AG09309 (cell line): ENCODE measurements at places on chromosomes 11 and 22.

DNA sequence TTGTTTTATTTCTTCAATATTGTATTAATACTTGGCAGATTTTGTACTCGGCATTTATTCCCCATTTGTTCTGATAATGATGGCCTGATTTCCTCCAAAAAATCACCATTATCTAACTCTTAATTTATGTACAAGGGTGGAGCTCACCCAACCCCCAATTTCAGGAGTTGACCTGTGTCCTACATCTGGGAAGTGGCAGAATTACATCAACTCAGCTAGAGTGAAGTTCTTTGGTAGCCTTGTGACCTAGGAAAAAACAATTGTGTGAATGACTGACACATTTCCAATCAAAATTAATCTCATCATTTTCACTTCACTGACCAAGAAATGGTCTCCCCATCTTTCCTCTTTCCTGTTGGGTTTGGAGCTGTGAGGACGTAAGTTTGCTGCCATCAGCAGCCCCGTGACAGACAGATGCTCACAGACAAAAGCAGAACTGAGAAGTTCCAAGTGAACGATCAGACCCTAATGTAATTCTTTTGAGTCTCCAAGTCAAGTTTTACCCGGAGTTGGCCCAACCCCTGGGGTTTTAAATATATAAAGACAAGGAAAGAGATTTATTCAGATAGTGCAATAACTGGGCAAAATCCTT is 16.6 kb upstream of the MS4A6E start:
- DNase-seq, result no peak

GRCh38 chr11:10770626-10771254 is 19.7 kb downstream of the CTR9 start:
- DNase-seq, result no peak

GRCh38 chr11:130653838-130654636 is 205.6 kb downstream of the ADAMTS15 start:
- DNase-seq, result no peak

GRCh38 chr11:2575591-2576051 is 124.2 kb downstream of the KCNQ1OT1 start:
- DNase-seq, result no peak

DNA sequence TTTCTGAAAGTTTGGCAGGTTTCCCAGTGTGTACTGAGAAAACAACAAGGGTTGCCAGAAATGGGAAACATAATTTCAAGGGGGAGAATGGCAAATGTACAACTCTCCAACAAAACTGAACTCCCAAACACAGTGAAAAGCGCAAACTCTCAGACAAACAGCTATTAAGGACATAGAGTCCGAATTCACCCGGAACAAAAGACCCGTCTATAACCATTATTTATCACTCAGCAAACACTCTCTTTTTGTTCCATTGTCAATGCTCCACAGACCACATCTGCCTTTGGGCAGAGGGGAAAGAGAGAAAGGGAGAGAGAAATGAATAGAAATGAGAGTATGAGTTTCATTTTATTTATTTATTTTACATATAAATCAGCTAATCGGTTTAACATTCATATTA is 21.7 kb downstream of the KIRREL3 start:
- no peak for DNase-seq

GRCh38 chr22:36299911-36300310 is 47.0 kb downstream of the APOL1 start:
- DNase-seq, result no peak

DNA sequence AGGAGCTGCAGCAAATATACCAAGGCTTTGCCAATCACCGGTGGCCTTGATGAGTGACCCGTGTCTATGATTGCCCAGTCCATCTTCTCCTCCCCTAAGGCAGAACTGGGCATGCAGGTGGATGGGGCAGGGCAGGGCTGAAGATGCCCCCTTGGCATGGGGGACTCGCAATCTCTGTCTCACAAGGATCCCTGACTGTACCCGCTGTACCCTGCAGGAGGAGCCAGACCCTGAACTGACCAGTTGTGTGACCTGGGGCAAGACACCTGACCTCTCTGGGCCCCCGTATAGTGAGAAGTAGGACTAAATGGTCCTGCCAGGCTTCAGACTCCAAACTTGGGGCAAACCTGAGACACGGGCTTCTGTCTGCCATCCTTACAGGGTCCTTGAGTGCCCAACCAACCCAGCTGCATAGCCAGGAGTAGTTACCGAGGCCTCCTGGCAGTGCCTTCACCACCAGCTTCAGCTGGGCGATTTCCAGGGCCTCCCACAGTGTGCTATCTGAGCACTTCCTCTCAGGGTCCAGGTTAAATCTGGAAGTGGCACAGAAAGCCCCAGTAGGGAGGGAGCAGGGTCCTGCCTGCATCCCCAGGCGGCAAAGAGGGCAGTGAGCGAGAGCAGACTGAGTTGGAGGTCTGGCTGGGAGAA is 6.4 kb upstream of the KCNJ11 start:
- DNase-seq, result no peak

- DNase-seq, result no peak
These were observed at the start of gene PHLDB1 for GRCh38 chr11:118607401-118608359. PHLDB1 (plus strand) TSS chr11:118607615; CDS start chr11:118613837, 6,222 bp downstream.

- no peak for DNase-seq
These were observed 54.2 kb upstream of the AMPD3 start for GRCh38 chr11:10400856-10401255.

GRCh38 chr11:3199537-3200295 is 18.9 kb downstream of the MRGPRG start:
- no peak for DNase-seq

GRCh38 chr11:64533501-64533900 is 57.5 kb upstream of the SLC22A12 start:
- DNase-seq, result no peak

DNA sequence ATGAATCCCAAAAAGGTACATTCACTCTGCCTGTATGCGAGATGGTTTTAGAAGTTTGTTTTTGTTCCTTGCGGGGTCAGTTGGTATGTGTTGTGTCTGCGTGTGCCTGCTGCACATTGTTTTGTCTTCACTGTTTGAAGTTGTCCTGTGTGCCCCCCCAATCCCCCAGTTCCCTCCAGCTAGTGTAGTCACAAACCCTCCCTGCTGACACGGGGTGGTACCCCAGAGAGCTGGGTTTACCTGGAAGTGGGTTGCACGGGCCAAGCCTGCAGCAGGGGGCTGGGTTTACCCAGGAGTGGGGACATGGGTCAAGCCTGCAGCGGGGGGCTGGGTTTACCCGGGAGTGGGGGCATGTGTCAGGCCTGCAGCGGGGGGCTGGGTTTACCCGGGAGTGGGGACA is 22.2 kb downstream of the CTTN start:
- no peak for DNase-seq

- DNase-seq, result no peak
These were observed 205.2 kb upstream of the ANO3 start for GRCh38 chr11:26126741-26127140.

DNA sequence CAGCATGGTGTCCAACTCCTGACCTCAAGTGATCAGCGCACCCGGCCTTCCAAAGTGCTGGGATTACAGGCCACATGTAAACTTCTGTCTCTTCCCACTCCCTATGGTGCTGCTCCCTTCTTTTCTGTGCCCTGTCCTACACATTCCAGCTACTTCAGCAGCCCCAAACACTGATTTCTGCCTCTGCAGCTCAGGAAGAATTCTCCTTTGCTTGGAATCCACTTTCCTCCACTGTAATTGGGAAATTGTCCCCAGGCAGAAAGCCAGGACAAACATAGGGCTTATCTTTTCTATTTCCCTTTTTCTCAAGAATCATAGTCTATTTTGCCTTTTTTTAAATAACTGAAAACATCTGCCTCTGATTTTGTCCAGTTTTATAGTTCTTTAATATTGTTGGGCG is 21.3 kb upstream of the DRG1 start:
- peak; percentile 39 for DNase-seq

GRCh38 chr11:86039094-86039493 is 29.8 kb downstream of the PICALM start:
- DNase-seq, result no peak

DNA sequence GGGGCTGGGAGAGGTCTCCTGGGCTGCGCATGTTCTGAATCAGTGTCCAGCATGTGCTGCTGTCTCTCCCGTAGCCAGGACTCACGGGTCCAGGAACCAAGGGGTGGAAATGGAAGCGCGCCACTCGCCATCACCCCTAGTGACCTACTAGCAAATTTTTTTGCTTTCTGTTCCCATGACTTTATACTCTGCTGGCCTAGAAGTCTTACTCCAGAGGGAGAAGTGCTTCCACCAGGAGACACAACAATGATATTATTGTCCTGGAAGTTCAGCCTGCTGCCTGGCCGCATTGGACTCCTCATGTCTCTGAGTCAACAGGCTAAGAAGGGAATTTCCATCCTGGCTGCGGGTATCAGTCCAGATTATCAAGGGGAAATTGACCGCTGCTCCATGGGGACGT is 729.7 kb downstream of the BRD1 start:
- DNase-seq, result no peak

DNA sequence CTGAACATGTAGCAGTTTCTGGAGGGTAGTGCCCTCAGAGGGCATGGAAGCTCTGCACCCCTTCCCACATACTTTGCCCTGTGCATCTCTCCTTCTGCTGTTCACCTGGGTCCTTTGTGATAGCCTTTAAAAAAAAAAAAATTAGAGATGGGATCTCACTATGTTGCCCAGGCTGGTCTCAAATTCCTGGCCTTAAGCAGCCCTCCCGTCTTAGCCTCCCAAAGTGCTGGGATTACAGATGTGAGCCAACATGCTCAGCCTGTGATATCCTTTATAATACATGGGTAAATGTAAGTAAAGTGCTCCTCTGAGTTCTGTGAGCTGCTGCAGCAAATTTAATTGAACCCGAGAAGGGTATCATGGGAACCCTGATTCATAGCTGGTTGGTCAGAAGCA is 33.7 kb downstream of the PPFIA1 start:
- DNase-seq, result no peak

GRCh38 chr11:124900464-124900863 is 2.8 kb upstream of the ROBO4 start:
- peak; percentile 46 for DNase-seq

- DNase-seq, result no peak
These were observed 723 bp upstream of the SCUBE1 start for GRCh38 chr22:43343670-43344519.

GRCh38 chr22:43883012-43883661 is 8.7 kb downstream of the PNPLA5 start:
- no peak for DNase-seq

DNA sequence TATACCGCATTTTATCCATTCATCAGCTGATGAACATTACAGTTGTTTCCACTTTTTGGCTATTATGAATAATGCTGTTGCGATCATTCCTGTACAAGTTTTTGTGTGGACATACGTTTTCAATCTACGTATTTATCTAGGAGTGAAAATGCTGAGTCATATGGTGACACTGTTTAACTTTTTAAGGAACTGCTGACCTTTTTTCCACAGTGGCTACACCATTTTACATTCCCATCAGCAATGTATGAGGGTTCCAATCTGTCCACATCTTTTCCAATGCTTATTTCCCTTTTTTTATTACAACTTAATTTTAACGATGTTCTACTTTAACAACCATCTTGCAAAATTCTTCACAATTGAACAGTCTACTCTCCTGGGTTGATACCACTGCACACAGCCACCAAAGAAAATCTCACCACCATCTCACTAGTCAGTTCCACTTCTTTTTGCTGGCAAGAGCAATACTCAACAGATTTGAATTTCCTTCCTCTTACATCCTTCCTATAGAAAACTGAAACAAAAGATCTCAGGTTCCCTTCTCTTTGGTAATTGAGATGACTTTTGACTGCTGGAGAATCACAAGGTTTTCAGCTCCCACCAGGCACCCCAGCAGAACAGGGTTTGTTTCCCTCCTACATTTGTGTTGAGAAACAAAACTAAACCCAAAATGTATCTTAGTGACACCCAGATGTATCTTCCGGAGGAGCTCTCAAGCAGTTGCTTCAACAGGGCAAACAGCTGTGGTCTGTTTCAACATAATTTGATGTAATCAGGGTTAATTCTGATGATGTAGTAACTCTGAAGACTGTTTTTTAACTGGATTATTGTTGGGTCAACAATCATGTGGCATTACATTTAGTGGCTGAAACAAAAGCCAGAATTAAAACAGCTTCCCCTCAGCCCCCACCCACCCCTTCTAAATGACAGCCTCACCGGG is 7.0 kb upstream of the GAB2 start:
- DNase-seq, result no peak

GRCh38 chr22:25545672-25546071 is 18.8 kb upstream of the GRK3 start:
- no peak for DNase-seq

GRCh38 chr11:11075515-11076171 is 217.8 kb upstream of the ZBED5 start:
- DNase-seq, result no peak

- DNase-seq, result no peak
These were observed 27.8 kb downstream of the GDPD5 start for GRCh38 chr11:75497788-75498409.

DNA sequence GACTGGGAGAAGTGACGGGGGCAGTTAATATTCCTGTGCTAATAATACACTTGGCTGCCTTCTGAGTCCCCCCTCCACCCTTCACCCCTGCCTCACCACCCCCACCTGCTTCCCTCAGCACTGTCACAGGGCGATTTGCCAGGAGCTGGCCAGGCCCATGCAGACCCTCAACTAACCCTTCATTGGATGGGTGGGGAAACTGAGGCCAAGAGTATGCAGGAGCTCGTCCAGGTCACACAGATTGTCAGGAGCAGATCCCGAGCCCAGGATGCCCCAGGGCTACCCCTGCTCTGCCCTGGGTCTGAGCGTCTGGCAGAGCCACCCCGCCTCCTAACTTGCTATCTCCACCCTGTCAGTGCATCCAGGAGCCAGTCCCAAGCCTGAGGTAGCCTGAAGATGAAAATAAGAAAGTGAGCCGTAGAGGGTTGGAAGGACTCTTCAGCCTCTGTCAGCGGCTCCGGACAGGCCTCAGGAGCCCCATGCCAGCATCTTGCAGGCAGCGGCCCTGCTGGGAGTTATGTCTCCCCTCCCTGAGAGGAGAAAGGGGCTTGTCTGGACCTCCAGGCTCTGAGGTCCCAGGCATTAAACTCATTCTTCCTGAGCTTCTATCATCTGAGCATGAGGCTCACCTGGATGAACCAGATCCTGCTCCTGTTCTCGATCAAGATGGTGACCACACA is 6.2 kb downstream of the TPBGL start:
- no peak for DNase-seq

DNA sequence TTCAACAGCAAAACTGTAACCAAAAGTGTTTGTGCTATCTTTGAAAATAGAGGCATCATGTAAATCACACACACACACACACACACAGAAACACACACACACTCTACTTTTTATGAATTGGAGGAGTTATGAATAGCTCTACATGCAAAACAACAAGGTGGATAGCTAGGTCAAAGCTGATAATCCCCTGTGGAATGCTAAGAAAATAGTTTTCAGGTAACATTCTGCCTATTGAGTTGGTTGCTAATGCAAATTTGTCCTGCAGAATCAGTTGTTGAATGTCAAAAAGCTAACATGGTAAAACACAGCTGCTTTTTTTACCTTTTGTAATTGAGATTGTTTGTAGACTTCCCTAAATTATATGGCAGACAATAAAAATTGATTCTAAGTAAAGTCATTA is 1658.4 kb upstream of the RAG2 start:
- DNase-seq, result no peak

GRCh38 chr11:93196816-93197379 is 893 bp downstream of the SLC36A4 start:
- no peak for DNase-seq

- no peak for DNase-seq
These were observed 24.5 kb downstream of the SMIM38 start for GRCh38 chr11:69180226-69180625.
